Activated CD8-positive, alpha-beta memory T cell treated with anti-CD3 and anti-CD28 coated beads for 24 hours (primary cell): ENCODE measurements at places on chromosomes 16 and 17.

DNA sequence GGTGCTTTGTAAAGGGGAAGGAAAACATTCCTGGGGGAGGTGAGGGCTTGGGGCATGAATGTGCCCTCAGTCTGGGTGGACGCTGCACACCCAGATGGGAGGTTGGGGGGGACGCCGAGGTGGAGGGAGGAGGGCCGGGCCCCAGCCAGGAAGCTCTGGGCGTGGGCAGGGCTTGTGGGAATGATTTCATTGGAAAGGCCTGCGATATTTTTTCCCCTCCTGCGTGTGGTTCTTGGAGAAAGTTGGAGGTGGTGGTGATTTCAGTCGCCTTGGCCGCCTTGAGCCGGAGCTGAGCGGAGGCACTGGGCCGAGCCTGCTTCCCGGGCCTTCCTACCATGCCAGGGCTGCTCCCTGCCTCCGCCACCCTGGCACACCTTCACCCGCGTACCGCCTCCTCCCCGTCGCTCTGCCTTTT, 26.4 kb upstream of the CLEC18A start:
- no peak for DNase-seq

DNA sequence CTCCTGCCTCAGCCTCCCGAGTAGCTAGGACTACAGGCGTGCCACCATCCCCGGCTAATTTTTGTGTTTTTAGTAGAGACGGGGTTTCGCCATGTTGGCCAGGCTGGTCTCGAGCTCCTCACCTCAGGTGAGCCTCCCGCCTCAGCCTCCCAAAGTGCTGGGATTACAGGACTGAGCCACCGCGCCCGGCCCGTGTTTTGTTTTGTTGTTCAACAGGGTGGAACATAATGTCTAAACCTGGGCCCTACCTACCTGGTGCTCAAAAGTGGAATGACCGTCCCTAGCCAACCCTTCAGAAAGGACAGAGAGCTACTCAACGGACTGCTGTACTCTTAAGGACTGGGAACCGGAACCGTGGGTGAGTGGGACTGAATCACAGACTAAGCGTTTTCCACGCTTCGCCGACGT, 772 bp upstream of the KIF22 start:
- DNase-seq, result no peak

- no peak for DNase-seq
Measured at GRCh38 chr17:39729280-39729851, 966 bp downstream of the MIEN1 start.

- no peak for DNase-seq
Measured at GRCh38 chr16:2471653-2472487, 773 bp downstream of the NTN3 start.
